ENCODE measurements at places on chromosomes 11 and 22. TPM values are rescaled to one million over a fixed set of nuclear protein-coding genes. Genes with fewer than 3 reads are reported as not detected.

Gene CRYBB3
- total RNA-seq, result not detected

Gene MEN1
- total RNA-seq, result 31.0 TPM

Gene UPB1
- under 0.01 TPM for total RNA-seq

Gene SMC1B
- not detected for total RNA-seq

Gene PAX6
- not detected for total RNA-seq

Gene KRTAP5-1
- not detected for total RNA-seq

Gene WBP2NL
- total RNA-seq, result 0.73 TPM

Gene LIF
- total RNA-seq, result 46.1 TPM

Gene SCGB1A1
- not detected for total RNA-seq

Gene JOSD1
- 73.0 TPM for total RNA-seq

Gene OR51I1
- total RNA-seq, result not detected

Gene P4HA3
- 39.1 TPM for total RNA-seq

Gene MIAT
- total RNA-seq, result 0.72 TPM

Gene ZNF215
- 3.8 TPM for total RNA-seq

Gene TEX54
- total RNA-seq, result not detected

Gene GGTLC2
- total RNA-seq, result not detected

Gene DKK3
- total RNA-seq, result 561 TPM

Gene POU2AF2
- total RNA-seq, result not detected

Gene MUC2
- not detected for total RNA-seq

Gene BAIAP2L2
- 0.39 TPM for total RNA-seq

Gene SLC15A3
- 10.7 TPM for total RNA-seq

Gene PPFIA1
- 46.3 TPM for total RNA-seq

Gene OR51B4
- total RNA-seq, result 0.20 TPM

Gene ARAP1
- total RNA-seq, result 160 TPM

Gene VEGFB
- total RNA-seq, result 54.3 TPM

Gene SPI1
- not detected for total RNA-seq

Gene RFPL2
- total RNA-seq, result not detected

Gene TSKU
- 23.1 TPM for total RNA-seq

Gene RASGRP2
- 0.50 TPM for total RNA-seq

Gene FAM111A
- 28.1 TPM for total RNA-seq

Gene CABP7
- not detected for total RNA-seq

Gene SMIM38
- 0.72 TPM for total RNA-seq

Gene MAJIN
- not detected for total RNA-seq

Gene PRR33
- total RNA-seq, result not detected

Gene BEST1
- 3.1 TPM for total RNA-seq
